ENCODE measurements at places on chromosomes 2 and 18.

- DNase-seq = no peak
Observed at GRCh38 chr2:8966123-8966908, 37.2 kb downstream of the MBOAT2 start.

DNA sequence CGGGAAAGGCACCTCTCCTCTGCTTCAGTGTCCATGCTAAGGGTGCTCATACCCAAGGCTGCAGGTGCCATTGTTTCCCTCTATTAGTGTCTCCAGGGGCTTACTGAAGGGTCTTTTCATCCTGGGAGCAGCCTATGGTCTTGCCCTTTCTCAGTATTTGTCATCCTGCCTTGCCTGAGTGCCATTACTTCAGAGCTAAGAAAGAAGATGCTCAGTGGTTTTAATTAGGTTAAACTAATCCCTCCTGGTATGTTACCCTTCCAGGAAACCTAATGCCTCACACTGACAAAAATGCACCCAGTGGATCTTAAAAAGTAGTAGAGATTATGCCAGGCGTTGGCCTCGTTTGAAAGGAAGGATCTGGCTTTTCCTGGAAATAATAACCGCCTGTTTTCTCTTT is 151.4 kb downstream of the LRRTM1 start:
- no peak for DNase-seq

DNA sequence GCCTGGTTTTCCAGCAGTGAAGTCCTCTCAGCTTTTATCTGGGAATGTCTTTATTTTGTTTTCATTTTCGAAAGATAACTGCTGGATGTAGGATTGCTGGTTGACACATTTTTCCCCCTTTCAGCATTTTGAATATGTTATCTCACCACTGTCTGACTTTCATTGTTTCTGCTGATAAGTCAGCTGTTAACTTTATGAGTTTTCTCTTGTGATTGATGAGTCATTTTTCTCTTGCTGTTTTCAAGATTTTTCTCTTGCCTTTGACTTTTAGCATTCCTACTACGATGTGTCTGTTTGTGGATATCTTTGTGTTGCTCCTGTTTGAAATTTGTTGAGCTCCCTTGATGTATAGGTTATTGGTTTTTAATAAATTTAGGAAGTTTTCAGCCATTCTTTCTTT is 85.5 kb downstream of the AGPS start:
- DNase-seq = no peak

DNA sequence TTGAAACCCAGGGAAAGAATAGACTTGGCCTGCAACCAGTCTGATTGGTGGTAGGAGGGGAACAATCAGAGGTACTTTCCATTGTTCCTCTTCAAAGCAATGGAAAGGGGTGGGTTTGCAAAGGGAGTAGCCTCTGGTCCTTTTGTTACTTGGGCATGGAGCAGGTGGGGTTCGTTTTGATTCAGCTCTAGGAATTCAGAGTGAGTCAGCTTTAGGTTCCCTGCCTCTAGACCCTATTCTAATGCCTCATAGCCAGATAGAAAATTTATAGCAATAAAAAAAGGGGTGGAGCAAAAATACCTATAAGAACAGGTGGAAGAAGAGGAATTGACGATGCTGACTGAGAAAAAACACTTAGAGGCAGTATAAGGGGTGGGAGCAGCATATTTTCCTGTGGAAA is 636.4 kb downstream of the PLCL1 start:
- no peak for DNase-seq

DNA sequence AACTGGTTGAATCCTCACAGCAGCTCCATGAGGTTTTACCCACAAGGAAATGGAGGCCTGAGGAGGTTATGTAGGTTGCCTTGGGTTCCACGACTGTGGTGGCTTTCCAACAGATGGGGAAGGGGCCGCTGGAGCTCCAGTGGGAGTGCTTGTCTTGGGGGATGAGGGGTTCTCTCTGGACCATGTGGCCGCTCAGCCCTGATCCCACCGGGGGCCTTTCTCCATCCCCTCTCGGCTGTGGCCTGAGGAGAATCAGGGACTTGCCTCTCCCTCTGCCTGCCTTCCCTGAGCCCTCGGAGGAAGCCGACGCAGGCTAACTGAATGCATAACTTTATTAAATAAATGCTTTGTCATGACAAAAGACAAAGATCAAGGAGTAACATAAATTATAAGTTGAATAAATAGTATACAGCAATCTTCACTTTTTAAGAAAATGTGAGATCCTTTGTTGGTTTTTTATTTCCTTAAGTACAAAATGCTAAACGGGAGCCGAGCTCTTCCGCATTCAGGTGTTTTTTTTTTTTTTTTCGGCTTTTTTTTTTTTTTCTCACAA is 23.5 kb downstream of the IGFBP5 start:
- DNase-seq = no peak

All from left renal cortex interstitium (tissue), 4 donors.